ENCODE measurements at places on chromosomes 7 and 10. TPM values are rescaled to one million over a fixed set of nuclear protein-coding genes. Genes with fewer than 3 reads are reported as not detected.

GRCh38 chr10:15242261-15242840 lies 73.9 kb upstream of the NMT2 start:
- H3K36me3 ChIP-seq: no peaks in the 10 kb centered on the region
- H3K4me3 ChIP-seq: no peak overlapping the region
- no peak for DNase-seq
- H3K4me1 ChIP-seq: no peaks in the 10 kb centered on the region
- no peak overlapping the region for H3K27ac ChIP-seq

The FZD8 gene
- 5.0 TPM for total RNA-seq

DNA sequence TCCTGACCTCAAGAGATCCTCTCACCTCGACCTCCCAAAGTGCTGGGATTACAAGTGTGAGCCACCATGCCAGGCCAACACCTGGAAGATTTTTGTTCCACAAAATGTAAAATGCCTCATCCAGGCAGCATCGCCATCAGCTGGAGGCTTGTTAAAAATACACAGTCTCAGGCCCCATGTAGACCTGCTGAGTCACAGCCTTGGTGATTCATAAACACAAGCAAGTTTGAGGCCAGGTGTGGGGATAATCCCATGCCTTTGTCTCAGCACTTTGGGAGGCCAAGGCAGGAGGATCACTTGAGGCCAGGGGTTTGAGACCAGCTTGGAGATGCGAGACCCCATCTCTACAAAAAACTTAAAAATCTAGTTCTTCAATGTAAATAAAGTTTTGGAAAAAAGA lies 49.1 kb upstream of the FOXK1 start:
- H3K27ac ChIP-seq: no peak overlapping the region
- no peaks in the 10 kb centered on the region for H3K4me1 ChIP-seq
- H3K27me3 ChIP-seq: peaks cover 42% of the 10 kb centered on the region
- no peaks in the 10 kb centered on the region for H3K36me3 ChIP-seq
- H3K4me3 ChIP-seq: no peak overlapping the region
- no peak for DNase-seq

DNA sequence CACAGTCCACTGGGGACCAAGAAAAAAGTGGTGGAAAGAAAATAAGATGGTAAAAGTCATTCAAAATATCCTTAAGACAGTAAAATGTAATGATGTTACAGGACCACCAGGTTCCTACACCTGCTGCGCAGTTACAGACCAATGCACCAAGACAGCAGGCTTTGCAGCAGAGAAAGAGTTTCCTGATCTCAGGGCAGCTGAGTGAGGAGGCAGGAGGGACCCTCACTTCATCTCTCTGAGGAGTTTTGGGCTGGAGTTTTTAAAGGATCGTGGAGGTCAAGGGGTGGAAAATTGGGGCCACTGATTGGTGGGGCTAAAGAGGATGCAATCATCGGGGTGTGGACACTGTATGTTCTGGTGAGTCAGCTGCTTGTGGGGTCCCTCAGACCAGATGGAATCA lies 100.0 kb downstream of the BMS1 start:
- no peak overlapping the region for H3K4me3 ChIP-seq
- H3K4me1 ChIP-seq: no peaks in the 10 kb centered on the region
- no peaks in the 10 kb centered on the region for H3K36me3 ChIP-seq
- DNase-seq: no peak
- H3K27me3 ChIP-seq: no peaks in the 10 kb centered on the region

GRCh38 chr10:75951627-75952026 lies 520.2 kb downstream of the LRMDA start:
- no peaks in the 10 kb centered on the region for H3K27me3 ChIP-seq
- no peak overlapping the region for H3K4me3 ChIP-seq
- no peaks in the 10 kb centered on the region for H3K4me1 ChIP-seq
- no peak for DNase-seq
- H3K36me3 ChIP-seq: no peaks in the 10 kb centered on the region

DNA sequence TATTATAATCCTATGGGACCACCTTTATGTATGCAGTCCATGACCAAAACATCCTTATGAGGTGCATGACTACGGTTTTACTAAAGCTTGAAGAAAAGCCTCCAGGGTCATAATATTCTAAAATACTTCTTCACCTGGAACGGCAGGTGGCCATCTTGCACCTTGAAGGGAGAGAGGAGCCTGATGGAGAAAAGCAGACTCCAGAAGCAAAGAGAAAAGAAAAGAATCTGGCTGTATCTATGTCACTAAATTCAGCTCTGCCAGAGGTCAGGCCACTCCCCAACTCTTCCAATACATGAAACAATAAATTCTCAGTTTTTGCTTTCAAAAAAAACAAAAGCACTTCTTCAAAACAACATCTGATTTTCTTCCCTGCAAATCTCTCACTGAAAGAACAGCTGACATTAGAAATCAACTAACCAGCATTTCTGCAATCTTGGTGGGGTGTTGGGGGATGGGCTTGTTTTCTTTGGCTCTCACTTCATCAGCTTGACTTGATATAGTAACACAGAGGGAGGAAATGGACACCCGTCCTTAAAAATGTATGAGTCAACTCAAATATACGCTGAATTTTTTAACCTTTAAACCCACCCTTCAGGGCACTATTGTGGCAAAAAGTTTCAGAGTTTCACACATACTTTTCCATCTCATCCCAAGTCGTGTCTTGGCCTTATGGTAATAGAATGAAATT lies 21.7 kb downstream of the HIBADH start:
- no peaks in the 10 kb centered on the region for H3K36me3 ChIP-seq
- no peaks in the 10 kb centered on the region for H3K27me3 ChIP-seq

DNA sequence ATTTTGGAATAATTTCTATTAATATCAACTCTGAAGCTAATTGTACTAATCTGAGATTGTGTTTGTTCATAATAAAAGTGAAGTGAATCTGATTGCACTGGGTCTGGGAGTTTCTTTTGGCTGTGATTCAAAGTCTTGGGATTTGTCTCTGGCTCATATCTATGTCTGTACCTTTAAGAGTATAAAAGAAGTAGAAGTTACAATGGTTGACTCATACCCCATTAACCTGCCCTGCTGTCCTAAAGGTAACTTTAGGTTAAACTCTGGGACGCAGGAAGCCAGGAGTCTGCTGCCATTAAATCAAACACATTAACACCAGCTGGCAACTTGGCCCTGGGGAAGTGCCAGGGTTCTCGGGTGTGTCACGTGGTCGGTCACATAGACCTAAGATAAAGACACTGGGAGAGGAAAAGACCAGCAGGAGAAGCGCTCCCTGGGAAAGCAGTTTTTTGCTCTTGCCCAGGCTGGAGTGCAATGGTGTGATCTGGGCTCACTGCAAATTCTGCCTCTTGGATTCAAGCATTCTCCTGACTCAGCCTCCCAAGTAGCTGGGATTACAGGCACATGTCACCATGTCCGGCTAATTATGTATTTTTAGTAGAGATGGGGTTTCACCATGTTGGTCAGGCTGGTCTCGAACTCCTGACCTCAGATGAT lies 17.8 kb downstream of the SCD start:
- no peaks in the 10 kb centered on the region for H3K27me3 ChIP-seq
- DNase-seq: no peak
- peaks cover 9% of the 10 kb centered on the region for H3K36me3 ChIP-seq
- H3K4me1 ChIP-seq: no peaks in the 10 kb centered on the region

Data from neural progenitor cell (in vitro differentiated cells).